Esophagus muscularis mucosa (tissue), 4 donors: ENCODE measurements at places on chromosomes 16 and 17. TPM values are rescaled to one million over a fixed set of nuclear protein-coding genes. Genes with fewer than 3 reads are reported as not detected.

DNA sequence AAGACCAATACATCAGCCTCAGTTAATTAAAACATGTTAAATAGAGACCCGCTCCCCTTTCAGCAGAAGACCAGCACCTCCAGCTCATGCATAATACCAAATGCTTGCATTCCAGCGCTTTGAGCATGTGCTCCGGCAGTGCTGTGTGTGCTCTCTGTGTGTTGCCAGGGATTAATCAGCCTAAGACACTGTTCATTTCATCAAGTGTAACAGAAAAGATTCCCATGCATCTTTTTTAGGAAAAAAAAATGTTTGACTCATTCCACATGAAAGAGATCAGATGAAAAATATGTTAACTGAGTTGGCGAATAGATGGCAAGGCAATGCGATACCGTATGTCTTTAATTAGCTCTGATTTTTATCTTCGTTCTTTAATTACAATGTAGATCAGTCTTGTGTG is 187.6 kb downstream of the RPTOR start:
- no peaks in the 10 kb centered on the region for H3K27me3 ChIP-seq
- H3K27ac ChIP-seq = no peak overlapping the region
- H3K4me3 ChIP-seq = no peak overlapping the region
- no peaks in the 10 kb centered on the region for H3K4me1 ChIP-seq
- H3K36me3 ChIP-seq = peaks cover 10% of the 10 kb centered on the region

GRCh38 chr16:69424935-69425784 is 741 bp downstream of the CYB5B start:
- peak overlapping the region; percentile 77 for H3K4me3 ChIP-seq
- H3K27ac ChIP-seq = peak overlapping the region; percentile 81
- no peaks in the 10 kb centered on the region for H3K27me3 ChIP-seq
- H3K4me1 ChIP-seq = peaks cover 21% of the 10 kb centered on the region
- peaks cover 17% of the 10 kb centered on the region for H3K36me3 ChIP-seq

- DNase-seq = no peak
- H3K36me3 ChIP-seq = no peaks in the 10 kb centered on the region
- no peaks in the 10 kb centered on the region for H3K27me3 ChIP-seq
- H3K4me3 ChIP-seq = no peak overlapping the region
These were observed 20.2 kb upstream of the OR3A1 start for GRCh38 chr17:3318336-3318735.

GRCh38 chr16:62549875-62550274 is 513.6 kb upstream of the CDH8 start:
- DNase-seq = no peak
- H3K4me3 ChIP-seq = no peak overlapping the region
- no peaks in the 10 kb centered on the region for H3K27me3 ChIP-seq

DNA sequence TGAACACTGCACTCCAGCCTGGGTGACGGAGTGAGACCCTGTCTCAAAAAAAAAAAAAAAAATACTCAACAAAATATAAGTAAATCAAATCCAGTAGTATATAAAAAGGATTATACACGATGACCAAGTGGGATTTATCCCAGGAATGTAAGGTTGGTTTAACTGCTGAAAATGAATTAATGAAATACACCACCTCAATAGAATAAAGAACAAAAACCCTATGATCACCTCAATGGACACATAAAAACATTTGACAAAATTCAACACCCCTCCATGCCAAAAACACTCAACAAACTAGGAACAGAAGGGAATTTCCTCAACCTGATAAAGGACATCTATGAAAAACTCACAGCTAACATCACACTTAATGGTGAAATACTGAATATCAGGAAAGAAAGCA is 6.6 kb downstream of the MIS12 start:
- peaks cover 7% of the 10 kb centered on the region for H3K4me1 ChIP-seq
- H3K27ac ChIP-seq = no peak overlapping the region
- H3K4me3 ChIP-seq = no peak overlapping the region
- no peaks in the 10 kb centered on the region for H3K27me3 ChIP-seq
- DNase-seq = no peak

Gene RUNDC1
- 19.1 TPM for total RNA-seq

Gene G6PC1
- not detected for total RNA-seq

DNA sequence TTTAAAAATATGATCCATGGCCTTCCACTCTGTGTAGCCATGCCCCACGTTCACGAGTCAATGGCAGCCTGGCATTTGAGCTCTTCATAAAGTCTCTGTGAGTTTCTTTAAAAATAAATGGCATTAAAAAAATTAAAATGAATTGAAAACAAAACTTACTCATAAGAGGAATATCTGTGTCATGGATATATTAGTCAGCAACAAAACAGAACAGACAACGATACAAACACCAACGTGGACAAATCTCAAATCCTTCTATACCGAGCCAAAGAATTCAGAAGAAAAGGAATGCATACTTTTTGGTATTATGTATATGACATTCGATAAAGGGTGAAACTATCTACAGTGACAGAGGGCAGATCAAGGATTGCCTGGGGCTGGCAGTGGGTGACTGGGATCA is 8.2 kb upstream of the CMIP start:
- H3K36me3 ChIP-seq = no peaks in the 10 kb centered on the region
- no peak overlapping the region for H3K4me3 ChIP-seq
- no peak overlapping the region for H3K27ac ChIP-seq
- no peak for DNase-seq

- H3K4me3 ChIP-seq = peak overlapping the region; percentile 100
- H3K36me3 ChIP-seq = peaks cover 19% of the 10 kb centered on the region
These were observed 3.8 kb upstream of the TLCD2 start for GRCh38 chr17:1713878-1714426.

DNA sequence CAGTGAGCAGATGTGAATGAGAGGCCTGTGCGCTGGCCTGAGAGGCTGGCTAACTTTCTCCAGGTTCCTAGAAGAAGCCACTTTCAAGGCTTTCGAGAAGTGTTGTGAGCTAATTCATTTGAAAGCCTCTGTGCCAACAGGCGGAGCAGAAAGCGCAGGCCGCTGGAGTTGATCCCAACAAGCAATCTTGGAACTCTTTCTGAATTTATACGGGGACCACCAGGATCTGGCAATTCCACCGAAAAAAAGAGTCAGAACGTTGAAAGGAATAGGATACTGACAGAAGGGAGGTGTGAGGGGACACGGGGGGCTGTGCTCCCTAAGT is 71.3 kb upstream of the METRNL start:
- H3K4me1 ChIP-seq = peaks cover 15% of the 10 kb centered on the region
- H3K4me3 ChIP-seq = no peak overlapping the region
- no peak overlapping the region for H3K27ac ChIP-seq
- H3K27me3 ChIP-seq = no peaks in the 10 kb centered on the region
- H3K36me3 ChIP-seq = peaks cover 4% of the 10 kb centered on the region

DNA sequence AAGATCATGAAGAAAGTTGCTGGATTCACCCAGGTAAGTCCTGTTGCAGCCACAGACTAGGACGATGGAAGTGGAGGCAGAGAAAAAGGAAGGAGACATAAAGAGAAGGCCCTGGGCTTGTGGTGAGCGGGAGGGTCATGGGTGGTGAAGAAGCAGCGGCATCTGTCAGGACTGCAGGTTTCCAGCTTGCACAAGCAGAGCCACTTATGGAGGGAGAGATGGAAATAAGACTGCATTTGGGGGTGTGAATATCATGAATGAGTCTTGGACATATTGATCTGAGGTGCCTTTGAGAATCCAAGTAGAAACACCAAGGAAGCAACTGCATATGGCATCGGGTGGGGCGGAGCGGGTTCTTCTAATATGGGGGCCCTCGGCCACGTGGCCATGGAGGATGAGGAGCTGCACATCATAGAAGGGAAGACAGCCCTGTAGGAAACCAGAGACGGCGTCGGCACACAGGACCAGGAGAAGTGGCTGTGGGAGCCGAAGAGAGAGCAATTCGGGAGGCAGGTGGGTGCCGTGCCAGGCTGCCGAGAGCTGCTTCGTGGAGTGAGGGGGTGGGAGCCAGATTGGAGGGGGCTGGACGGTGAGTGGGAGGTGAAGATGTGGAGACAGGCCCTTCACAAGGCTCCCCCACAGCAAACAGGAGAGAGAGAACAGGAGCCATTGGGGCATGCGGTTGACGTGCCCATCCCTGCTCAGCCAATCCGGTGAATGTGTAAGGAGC is 243.5 kb downstream of the GSG1L start:
- no peaks in the 10 kb centered on the region for H3K4me1 ChIP-seq
- no peak for DNase-seq
- H3K36me3 ChIP-seq = no peaks in the 10 kb centered on the region
- H3K27ac ChIP-seq = no peak overlapping the region

Gene NPIPA8
- total RNA-seq = 34.2 TPM

- peaks cover 68% of the 10 kb centered on the region for H3K4me1 ChIP-seq
- H3K4me3 ChIP-seq = no peak overlapping the region
- no peak for DNase-seq
- no peaks in the 10 kb centered on the region for H3K27me3 ChIP-seq
These were observed 22.9 kb downstream of the CLTC start for GRCh38 chr17:59642565-59642964.

DNA sequence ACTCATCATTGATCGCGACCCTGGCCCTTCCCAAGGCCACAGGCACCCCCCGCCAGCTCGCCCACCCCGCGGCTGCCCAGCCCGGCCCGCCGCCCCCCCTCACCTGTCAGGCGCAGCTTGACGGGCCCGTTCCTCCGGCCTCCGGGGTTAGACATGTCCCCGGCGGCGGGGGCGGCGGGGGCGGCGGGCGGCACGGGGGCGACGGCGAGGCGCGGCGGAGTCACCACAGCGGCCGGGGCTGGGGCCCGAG is 456 bp downstream of the SMURF2 start:
- no peaks in the 10 kb centered on the region for H3K27me3 ChIP-seq
- peaks cover 43% of the 10 kb centered on the region for H3K4me1 ChIP-seq
- no peak for DNase-seq
- no peaks in the 10 kb centered on the region for H3K36me3 ChIP-seq
- H3K4me3 ChIP-seq = peak overlapping the region; percentile 78

DNA sequence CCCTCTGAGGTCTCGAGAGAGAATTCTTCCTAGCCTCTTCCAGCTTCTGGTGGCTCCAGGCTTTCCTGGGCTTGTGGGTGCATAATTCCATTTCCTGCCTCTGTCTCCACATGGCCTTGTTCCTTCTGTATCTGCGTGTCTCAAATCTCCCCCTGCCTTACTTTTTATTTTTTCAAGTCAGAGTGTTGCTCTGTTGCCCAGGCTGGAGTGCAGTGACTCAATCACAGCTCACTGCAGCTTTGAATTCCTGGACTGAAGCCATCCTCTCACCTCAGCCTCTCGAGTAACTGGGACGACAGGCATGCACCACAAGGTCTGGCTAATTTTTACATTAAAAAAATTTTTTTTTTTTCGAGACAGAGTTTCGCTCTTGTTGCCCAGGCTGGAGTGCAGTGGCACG is 120.6 kb downstream of the SHISA9 start:
- no peaks in the 10 kb centered on the region for H3K4me1 ChIP-seq
- no peak for DNase-seq
- H3K27me3 ChIP-seq = peaks cover 18% of the 10 kb centered on the region
- H3K27ac ChIP-seq = no peak overlapping the region
- no peaks in the 10 kb centered on the region for H3K36me3 ChIP-seq

- DNase-seq = no peak
- H3K4me3 ChIP-seq = peak overlapping the region; percentile 80
- H3K27me3 ChIP-seq = no peaks in the 10 kb centered on the region
- no peaks in the 10 kb centered on the region for H3K36me3 ChIP-seq
- peaks cover 30% of the 10 kb centered on the region for H3K4me1 ChIP-seq
These were observed 805 bp upstream of the TANC2 start for GRCh38 chr17:62965174-62965685.

Gene SLC16A11
- total RNA-seq = 0.99 TPM

- no peaks in the 10 kb centered on the region for H3K27me3 ChIP-seq
- no peak overlapping the region for H3K4me3 ChIP-seq
- no peak overlapping the region for H3K27ac ChIP-seq
- no peaks in the 10 kb centered on the region for H3K36me3 ChIP-seq
- DNase-seq = no peak
- no peaks in the 10 kb centered on the region for H3K4me1 ChIP-seq
These were observed 13.9 kb upstream of the WNT9B start for GRCh38 chr17:46837521-46837920.

- H3K36me3 ChIP-seq = no peaks in the 10 kb centered on the region
- peaks cover 24% of the 10 kb centered on the region for H3K27me3 ChIP-seq
- no peak for DNase-seq
- H3K4me3 ChIP-seq = no peak overlapping the region
These were observed 352.3 kb upstream of the EEF2KMT start for GRCh38 chr16:5449901-5450300.

Gene TTYH2
- 6.0 TPM for total RNA-seq

DNA sequence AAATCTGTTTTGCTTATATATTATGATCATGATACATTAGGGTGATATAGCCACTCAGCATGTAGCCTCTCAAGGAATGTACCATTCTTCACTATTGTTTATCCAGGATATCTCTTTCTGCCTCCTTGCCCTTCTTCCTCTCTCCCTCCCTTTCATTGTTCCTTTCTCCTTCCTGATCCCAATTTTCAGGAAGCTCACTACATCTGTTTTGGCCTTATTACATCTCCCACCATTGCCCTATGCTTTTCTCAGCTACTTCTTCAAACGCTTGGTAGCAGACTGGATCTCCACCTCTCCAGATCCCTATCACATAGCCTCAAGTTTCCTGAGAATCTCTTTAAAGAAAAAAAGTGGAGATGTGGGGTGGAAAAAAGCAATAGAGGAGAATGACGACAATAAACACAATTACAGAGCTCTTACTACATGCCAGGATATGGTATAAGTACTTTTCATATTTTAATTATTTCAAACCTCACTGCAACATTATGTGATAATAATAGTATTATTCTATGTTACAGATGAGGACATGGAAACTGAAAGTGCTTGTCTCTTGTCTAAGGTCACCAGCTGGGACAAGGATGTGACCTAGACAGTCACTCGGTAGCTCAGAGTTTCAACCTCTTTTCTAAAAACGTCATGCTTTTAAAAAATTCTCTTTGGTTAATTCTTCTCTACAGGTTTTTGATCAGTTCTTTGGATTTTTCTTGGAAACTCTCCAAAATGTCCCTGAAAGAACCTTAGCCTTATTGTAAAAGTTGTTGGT is 959.1 kb downstream of the CDH11 start:
- H3K27ac ChIP-seq = no peak overlapping the region
- H3K36me3 ChIP-seq = no peaks in the 10 kb centered on the region
- H3K4me3 ChIP-seq = no peak overlapping the region
- DNase-seq = no peak

GRCh38 chr16:30666681-30667080 is 8.4 kb downstream of the FBRS start:
- no peak overlapping the region for H3K27ac ChIP-seq
- no peak for DNase-seq
- peaks cover 100% of the 10 kb centered on the region for H3K36me3 ChIP-seq
- H3K4me3 ChIP-seq = no peak overlapping the region
- H3K4me1 ChIP-seq = peaks cover 53% of the 10 kb centered on the region

GRCh38 chr16:52366983-52367382 is 180.0 kb downstream of the TOX3 start:
- H3K4me3 ChIP-seq = no peak overlapping the region
- H3K27me3 ChIP-seq = no peaks in the 10 kb centered on the region
- no peak overlapping the region for H3K27ac ChIP-seq
- no peaks in the 10 kb centered on the region for H3K4me1 ChIP-seq

- no peak for DNase-seq
- H3K27ac ChIP-seq = no peak overlapping the region
- H3K36me3 ChIP-seq = no peaks in the 10 kb centered on the region
- H3K4me1 ChIP-seq = peaks cover 47% of the 10 kb centered on the region
These were observed 17.4 kb downstream of the NGFR start for GRCh38 chr17:49512296-49513043.

Gene DBNDD1
- 2.1 TPM for total RNA-seq
